ENCODE measurements at places on chromosomes 5 and 9. TPM values are rescaled to one million over a fixed set of nuclear protein-coding genes. Genes with fewer than 3 reads are reported as not detected.
A peak's percentile ranks its signal among the peaks of the same experiment; 100 is the strongest.

Gene GABRB2
- total RNA-seq, result 0.58 TPM

Gene EDIL3
- total RNA-seq, result 7.8 TPM

Gene ROR2
- 20.1 TPM for total RNA-seq

Gene CDC20B
- total RNA-seq, result not detected

Gene CYLC2
- not detected for total RNA-seq

Gene ADGRV1
- 127 TPM for total RNA-seq

Gene SLC34A1
- not detected for total RNA-seq

Gene CNTNAP3B
- 16.0 TPM for total RNA-seq

Gene SOHLH1
- not detected for total RNA-seq

GRCh38 chr9:35488021-35488420 is 1.9 kb upstream of the RUSC2 start:
- H3K36me3 ChIP-seq, result no peaks in the 10 kb centered on the region
- no peaks in the 10 kb centered on the region for H3K27me3 ChIP-seq
- no peak overlapping the region for H3K27ac ChIP-seq
- peaks cover 8% of the 10 kb centered on the region for H3K4me1 ChIP-seq

DNA sequence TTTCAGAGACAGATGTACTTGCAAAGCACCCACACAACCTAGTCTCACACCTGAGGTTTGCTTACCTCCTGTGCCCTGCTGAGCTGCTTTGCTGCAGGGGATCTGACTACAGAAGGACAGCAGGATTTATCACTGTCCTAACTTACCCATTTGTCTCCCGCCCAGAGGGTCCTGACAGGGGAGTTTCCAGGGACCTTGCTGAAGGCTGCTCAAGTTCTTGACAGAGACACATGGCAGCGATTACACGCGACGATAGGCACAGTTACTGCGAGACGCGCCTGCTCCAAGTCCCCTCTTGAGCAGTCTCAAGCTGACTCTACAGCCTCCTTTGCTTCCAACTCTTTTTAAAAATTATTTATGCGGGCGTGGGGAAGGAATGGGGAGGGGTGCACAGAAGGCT is 24.6 kb upstream of the GALNT10 start:
- no peaks in the 10 kb centered on the region for H3K36me3 ChIP-seq
- no peak overlapping the region for H3K4me3 ChIP-seq
- no peaks in the 10 kb centered on the region for H3K27me3 ChIP-seq
- H3K4me1 ChIP-seq, result peaks cover 69% of the 10 kb centered on the region

GRCh38 chr9:4143936-4144717 is 155.7 kb downstream of the GLIS3 start:
- peaks cover 76% of the 10 kb centered on the region for H3K4me1 ChIP-seq
- peak overlapping the region; percentile 71 for H3K27ac ChIP-seq
- no peaks in the 10 kb centered on the region for H3K36me3 ChIP-seq
- no peaks in the 10 kb centered on the region for H3K27me3 ChIP-seq
- peak; percentile 69 for DNase-seq

- H3K4me1 ChIP-seq, result no peaks in the 10 kb centered on the region
- no peak overlapping the region for H3K4me3 ChIP-seq
- DNase-seq, result no peak
- H3K27ac ChIP-seq, result no peak overlapping the region
- no peaks in the 10 kb centered on the region for H3K36me3 ChIP-seq
Measured at GRCh38 chr9:119221276-119221675, 148.0 kb downstream of the BRINP1 start.

- DNase-seq, result peak; percentile 78
- H3K4me1 ChIP-seq, result peaks cover 62% of the 10 kb centered on the region
- peak overlapping the region; percentile 61 for H3K27ac ChIP-seq
- no peaks in the 10 kb centered on the region for H3K27me3 ChIP-seq
- H3K4me3 ChIP-seq, result peak overlapping the region; percentile 23
- no peaks in the 10 kb centered on the region for H3K36me3 ChIP-seq
Measured at GRCh38 chr5:125199968-125200865, 453.8 kb upstream of the ZNF608 start.

DNA sequence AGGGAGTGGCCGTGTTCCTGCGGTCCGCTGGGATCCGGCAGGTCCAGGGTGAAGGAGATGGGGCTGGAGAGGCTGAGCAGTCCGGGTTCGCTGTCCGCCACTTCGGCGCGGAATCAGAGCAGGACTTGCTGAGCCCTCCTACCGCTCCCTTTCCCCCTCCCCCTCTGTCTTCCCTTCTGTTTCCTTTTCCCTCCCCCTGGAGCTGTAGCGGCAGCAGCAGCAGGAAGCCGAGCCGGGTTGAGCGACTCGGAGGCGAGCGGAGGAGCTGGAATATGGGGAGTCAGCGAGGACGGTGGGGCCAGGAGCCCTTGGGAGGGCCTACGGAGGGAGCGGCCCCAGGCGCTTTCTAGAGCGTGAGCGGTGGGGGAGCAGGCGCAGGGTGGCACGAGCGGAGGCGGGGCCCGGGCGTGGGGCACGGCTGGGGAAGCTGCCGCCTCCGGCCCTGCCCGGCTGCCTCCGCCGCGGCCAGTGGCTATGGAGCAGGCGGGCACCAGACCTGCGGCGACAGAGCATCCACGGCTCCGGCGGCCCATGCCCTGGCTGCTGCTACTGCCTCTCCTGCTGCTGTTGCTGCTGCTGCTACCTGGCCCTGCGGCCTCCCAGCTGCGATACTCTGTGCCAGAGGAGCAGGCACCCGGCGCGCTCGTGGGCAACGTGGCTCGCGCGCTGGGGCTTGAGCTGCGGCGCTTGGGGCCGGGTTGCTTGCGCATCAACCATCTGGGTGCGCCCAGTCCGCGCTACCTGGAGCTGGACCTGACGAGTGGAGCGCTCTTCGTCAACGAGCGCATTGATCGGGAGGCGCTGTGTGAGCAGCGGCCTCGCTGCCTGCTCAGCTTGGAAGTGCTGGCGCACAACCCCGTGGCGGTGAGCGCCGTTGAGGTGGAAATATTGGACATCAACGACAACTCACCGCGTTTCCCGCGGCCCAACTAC is at the start of gene PCDHAC2:
Gene PCDHAC2, plus strand, starts transcription at position 184 of the 933 bp plus-strand sequence. Its CDS starts 291 bp downstream, at position 475.
- no peaks in the 10 kb centered on the region for H3K36me3 ChIP-seq
- H3K4me1 ChIP-seq, result peaks cover 21% of the 10 kb centered on the region
- peak; percentile 82 for DNase-seq

GRCh38 chr9:134751622-134752021 is 110.0 kb downstream of the COL5A1 start:
- no peaks in the 10 kb centered on the region for H3K27me3 ChIP-seq
- H3K4me1 ChIP-seq, result no peaks in the 10 kb centered on the region
- no peak overlapping the region for H3K4me3 ChIP-seq
- DNase-seq, result no peak

DNA sequence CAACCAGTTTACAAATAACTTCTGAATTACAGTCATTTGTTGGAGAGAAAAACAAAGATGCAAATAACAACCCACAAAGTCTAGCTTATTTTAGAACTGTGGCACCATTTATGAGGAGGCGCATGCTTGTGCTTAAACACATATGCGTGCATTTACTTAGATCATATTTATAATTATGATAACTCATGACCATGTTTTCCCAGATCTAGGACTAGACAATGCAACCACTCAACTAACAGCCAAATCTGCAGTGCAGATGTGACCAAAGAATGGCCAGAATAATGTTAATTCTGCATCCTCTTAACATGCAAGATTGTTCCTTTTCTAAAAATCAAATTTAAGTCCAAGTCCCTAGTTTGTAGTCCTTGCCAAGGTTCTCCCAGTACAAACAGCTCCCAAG is 167.3 kb upstream of the FST start:
- H3K36me3 ChIP-seq, result no peaks in the 10 kb centered on the region
- H3K4me3 ChIP-seq, result no peak overlapping the region
- no peak overlapping the region for H3K27ac ChIP-seq
- H3K27me3 ChIP-seq, result no peaks in the 10 kb centered on the region

DNA sequence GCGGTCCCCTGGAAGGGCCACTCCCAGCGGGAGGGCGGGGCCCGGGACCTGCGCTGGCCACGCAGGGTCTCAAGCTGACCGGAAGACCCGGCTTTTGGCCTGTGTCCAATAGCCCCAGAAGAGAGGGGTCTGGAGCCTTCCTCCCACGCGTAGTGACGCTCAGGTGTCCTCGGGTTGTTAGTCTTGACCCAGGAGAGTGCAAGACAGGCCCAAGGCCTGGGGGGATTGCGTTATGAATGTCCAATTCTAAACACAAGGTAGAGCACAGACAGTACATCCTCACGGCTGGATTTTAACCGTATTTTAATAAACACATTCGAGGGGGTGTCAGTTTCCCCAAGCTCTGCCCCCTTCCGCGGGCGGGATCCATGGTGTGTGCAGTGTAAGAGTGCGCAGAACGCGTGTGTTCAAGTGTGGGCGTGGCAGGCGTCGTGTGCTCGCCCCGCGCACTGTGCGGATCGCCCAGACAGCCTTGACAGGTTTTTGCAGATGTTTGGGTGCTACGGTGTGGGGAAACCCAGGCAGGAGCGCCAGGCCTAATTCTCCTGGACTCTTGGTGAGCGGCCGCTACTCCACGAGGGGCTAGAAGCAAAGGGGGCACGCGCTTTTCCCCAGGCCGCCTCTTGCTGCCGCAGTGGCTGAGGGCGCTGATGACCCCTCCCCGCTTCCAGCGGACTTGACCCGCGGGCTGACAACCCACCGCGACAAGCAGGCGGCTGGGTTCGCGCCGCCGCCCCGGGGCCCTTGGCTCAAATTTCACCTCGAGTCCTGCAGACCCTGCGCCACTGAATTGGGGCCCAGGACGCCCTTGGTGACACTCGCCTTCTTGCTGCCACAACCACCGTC is 6.1 kb upstream of the DMRT3 start:
- no peaks in the 10 kb centered on the region for H3K36me3 ChIP-seq
- DNase-seq, result peak; percentile 62
- no peak overlapping the region for H3K27ac ChIP-seq
- H3K27me3 ChIP-seq, result peaks cover 98% of the 10 kb centered on the region

DNA sequence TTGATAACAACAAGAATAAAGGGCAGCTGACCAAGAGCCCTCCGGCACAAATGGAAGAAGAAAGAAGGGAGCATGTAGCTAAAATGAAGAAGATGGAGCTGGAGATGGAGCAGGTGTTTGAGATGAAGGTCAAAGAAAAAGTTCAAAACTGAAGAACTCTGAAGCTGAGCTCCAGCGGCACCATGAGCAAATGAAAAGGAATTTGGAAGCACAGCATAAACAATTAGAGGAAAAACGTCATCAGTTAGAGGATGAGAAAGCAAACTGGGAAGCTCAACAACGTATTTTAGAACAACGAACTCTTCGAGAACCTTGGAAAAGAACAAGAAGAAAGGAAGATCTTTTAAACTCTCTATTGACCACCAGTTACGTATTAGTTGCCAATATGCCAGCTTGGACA is 100.9 kb downstream of the GABBR2 start:
- H3K4me1 ChIP-seq, result no peaks in the 10 kb centered on the region
- H3K27ac ChIP-seq, result no peak overlapping the region
- no peaks in the 10 kb centered on the region for H3K27me3 ChIP-seq
- H3K36me3 ChIP-seq, result no peaks in the 10 kb centered on the region
- no peak overlapping the region for H3K4me3 ChIP-seq

DNA sequence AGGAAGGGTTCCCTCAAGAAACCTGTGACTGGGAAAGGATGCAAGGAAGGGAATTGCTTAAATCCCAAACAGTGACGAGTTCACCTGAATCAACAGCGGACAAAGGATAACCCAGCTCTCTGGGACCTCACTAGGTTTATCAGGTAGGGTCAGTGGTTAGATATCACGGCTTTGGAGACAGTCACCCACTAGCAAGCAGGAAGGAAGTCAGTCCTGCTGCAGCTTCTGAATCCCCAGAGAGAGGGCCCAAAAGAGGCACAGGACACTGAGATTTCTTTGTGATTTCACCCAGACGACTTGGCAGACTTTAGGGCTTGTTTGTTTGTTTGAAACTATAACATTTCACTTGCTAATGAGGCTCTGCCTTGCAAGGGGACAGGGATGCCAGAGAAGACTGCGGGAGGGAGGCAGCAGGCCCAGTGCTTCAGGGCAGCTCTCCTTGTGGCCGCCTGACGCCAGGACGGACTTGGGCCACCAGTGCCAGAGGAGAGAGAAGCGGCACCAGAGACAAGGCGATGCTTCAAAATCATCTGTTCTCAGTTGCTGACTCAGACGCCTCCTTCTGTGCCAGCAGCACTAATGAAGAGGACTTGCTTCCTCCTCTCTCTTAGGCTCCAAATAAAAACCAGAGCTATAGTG is 275.6 kb upstream of the SLC30A5 start:
- H3K4me3 ChIP-seq, result no peak overlapping the region
- no peaks in the 10 kb centered on the region for H3K4me1 ChIP-seq
- no peak overlapping the region for H3K27ac ChIP-seq
- H3K27me3 ChIP-seq, result no peaks in the 10 kb centered on the region
- peak; percentile 12 for DNase-seq
- no peaks in the 10 kb centered on the region for H3K36me3 ChIP-seq

- DNase-seq, result no peak
- no peaks in the 10 kb centered on the region for H3K27me3 ChIP-seq
- peaks cover 10% of the 10 kb centered on the region for H3K36me3 ChIP-seq
- no peak overlapping the region for H3K4me3 ChIP-seq
- H3K27ac ChIP-seq, result no peak overlapping the region
- no peaks in the 10 kb centered on the region for H3K4me1 ChIP-seq
Measured at GRCh38 chr5:133957591-133957990, 10.8 kb downstream of the C5orf15 start.

GRCh38 chr5:22480305-22480704 is 372.8 kb downstream of the CDH12 start:
- H3K36me3 ChIP-seq, result no peaks in the 10 kb centered on the region
- no peak overlapping the region for H3K4me3 ChIP-seq
- no peaks in the 10 kb centered on the region for H3K27me3 ChIP-seq
- no peaks in the 10 kb centered on the region for H3K4me1 ChIP-seq
- no peak overlapping the region for H3K27ac ChIP-seq

GRCh38 chr5:58786711-58787303 is 203.9 kb downstream of the RAB3C start:
- H3K27ac ChIP-seq, result no peak overlapping the region
- no peaks in the 10 kb centered on the region for H3K4me1 ChIP-seq
- no peaks in the 10 kb centered on the region for H3K36me3 ChIP-seq
- no peak for DNase-seq
- H3K4me3 ChIP-seq, result no peak overlapping the region
- no peaks in the 10 kb centered on the region for H3K27me3 ChIP-seq

DNA sequence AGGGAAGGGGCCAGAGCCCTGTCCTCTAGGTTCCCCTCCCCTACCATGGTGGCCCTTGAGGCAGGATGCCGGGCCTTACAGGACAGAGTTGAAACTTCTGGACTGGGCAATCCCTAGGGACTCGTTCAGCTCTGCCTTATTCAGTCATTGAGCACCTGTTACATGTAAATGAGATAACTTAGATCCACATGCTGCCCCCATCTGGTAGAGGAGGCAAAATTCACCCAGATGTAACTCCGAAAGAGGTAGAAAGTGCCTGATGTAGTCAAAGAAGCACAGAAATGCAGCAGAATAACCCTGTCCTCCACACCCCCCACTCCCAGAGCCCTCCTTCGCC is 1.5 kb downstream of the GGTA1 start:
- H3K27ac ChIP-seq, result no peak overlapping the region
- peak; percentile 88 for DNase-seq
- peaks cover 13% of the 10 kb centered on the region for H3K4me1 ChIP-seq
- H3K27me3 ChIP-seq, result peaks cover 66% of the 10 kb centered on the region
- H3K4me3 ChIP-seq, result peak overlapping the region; percentile 68

Measured in neural progenitor cell (in vitro differentiated cells).